CD4-positive, alpha-beta T cell treated with Interleukin-10 for 1 hour (primary cell): ENCODE measurements at places on chromosomes 16 and 17.
A peak's percentile ranks its signal among the peaks of the same experiment; 100 is the strongest.

DNA sequence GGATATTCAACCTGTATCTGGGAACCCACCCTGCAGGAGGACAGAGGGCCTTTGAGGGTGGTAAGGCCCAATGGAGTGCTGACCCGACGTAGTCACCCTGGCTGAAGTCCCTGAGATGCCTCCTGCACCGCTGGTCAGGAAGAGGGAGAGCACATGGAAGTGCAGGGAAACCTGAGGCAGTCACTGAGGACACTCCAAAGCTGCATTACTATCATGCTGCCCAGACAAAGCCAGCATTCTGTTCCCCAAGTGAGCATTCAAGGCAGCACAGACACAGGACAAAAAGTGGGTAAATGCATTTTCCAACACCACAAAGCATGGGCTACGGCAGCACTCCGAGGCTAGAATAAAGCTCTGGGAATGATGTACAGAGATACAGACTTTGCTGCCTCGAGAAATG is 46.8 kb upstream of the BCAR1 start:
- DNase-seq: no peak

- no peak for DNase-seq
These were observed 2.0 kb downstream of the CACNG1 start for GRCh38 chr17:67046398-67046797.

DNA sequence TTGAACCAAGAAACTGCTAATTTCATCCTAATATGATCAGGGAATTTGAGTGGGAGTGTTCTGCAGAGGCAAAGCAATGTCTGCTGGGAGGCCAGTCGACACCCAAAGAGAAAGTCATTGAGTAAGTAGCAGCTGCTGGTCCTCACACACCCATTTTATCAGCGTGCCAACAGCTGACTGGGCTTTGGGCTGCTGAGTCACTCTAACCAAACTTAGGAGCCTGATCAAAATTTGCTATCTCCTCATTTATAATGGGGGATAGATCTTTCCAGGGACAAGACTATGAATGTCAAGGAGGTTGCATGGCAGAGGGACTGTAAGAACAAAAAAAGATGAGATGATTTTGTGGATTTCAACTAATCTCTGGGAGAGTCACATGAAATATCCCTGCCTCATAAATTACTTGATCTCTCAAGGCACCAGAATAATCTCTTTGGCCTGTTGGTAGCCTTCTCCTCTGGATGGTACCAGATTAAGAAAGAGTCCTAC is 32.9 kb downstream of the CPSF4L start:
- peak; percentile 33 for DNase-seq

GRCh38 chr16:4051591-4051990 is 64.7 kb downstream of the ADCY9 start:
- no peak for DNase-seq

- no peak for DNase-seq
These were observed 138.6 kb upstream of the CHMP6 start for GRCh38 chr17:80853076-80853475.

DNA sequence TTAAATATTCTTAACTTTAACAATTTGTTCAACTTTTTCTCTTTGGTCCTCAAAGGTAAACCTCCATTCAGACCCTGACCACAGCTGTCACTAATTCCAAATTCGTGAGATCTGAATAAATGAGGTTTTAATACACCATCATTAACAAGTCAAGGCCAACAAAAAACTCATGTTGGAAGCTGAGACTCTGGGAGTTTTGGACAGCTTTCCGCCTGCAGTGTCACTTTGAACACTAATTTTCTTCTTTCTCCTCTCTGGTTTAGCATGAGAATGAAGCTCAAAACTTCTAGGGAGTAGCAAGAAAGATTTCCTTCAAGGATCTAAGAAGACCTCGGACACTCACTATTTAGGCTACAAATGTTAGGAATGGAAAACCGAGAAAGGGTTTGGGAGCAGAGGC is 32.7 kb upstream of the DNAH9 start:
- no peak for DNase-seq

DNA sequence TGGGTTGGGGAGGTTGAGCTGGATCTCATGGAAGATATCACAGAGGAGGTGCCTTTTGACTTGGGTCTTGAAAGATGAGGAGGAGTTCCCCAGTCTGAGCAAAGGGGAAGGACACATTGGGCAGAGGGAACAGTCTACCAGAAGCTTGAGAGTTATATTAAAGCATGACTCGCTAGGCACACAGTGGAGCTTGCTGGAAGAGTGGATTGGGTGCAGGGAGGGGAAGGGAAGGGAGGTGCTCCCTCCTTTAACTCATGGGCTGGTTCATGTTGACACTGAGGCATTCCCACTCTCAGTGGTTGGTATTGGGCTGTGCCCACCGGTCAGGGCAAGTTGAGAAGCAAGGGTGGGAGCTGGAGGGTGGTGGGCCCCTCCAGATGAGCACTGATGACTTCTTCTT is 5.9 kb downstream of the TMEM98 start:
- no peak for DNase-seq

DNA sequence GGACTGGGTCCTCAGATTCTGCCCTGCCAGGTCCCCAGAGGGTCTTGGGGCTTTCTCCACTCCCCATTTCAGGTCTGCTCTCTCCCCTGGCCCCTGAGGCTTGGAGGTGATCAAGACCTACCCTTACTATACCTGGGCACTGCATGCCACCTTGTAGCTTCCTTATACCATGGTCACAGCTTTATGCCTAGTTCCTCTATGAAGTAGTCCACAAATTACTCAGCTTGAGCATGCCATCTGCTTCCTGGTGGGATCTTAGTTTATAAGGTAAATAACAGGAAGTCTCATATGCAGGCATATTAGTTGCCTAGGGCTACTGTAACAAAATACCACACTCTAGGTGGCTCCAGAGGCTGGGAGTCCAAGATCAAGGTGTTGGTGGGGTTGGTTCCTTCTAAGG is 11.0 kb upstream of the PMFBP1 start:
- DNase-seq: peak; percentile 6

GRCh38 chr17:31692027-31692426 is 167.0 kb downstream of the COPRS start:
- no peak for DNase-seq

- DNase-seq: peak; percentile 92
These were observed at the start of gene ATF7IP2 for GRCh38 chr16:10385725-10386516. Gene ATF7IP2 (plus strand): TSS chr16:10386061. CDS start chr16:10430621, 44,560 bp downstream.

DNA sequence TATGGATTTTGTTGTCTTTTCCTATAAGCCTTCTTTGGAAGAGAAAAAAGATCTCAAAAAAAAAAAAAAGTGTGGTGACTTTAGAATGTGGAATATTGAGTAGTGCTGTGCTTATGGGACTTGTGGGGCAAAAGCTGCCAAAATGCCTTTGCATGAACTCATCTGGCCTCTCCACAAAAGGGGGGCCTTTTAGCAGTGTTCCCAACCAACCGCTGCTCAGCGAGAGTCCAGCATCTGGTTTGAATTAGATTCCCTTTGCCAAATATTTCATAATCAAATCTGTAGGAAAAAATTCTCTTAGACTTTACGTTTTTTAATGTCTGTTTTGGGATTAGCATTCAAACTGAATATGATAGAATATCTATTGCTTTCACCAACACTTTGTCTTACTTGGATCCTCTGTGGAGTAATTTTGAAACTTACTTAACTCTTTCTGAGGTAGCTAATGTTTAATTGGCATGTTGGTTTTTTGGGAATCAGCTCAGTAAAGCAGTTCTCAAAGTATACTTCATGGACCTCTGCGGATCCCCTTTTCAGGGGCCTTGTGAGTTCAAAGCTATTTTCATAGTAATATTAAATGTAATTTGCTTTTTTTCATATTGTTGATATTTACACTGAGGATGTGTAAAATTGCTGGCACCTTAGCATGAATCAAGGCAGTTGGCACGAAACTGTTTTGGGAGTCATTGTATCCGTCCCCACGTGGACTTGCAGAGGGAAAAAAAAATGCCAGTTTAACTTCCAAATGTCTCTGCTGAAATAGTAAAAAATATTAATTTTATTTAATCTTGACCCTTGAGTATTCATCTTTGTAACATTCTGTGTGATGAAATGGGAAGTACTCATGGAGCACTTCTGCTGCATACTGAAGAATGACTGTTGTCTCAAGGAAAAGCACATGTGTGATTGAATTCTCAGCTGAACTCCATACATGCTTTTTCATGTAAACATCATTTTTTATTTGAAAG is 34.7 kb upstream of the VPS4A start:
- DNase-seq: no peak

DNA sequence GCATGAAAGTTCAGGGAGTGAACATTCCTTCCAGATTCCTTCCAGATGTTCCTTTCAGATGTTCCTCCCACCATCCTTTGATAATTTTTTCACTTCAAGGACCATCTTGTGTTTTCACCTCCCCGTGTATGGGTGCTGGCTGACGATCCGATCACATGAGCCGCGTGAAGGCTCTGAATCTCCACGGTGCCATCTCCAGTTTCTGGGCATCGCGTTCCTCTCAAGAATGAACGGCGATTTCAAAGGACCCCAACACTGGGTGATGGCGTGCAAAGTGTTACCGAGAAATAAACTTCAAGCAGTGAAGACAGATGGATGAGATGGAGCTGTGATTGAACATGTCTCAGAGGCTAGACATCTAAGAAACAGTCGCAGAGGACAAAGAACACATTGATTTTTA is 245.3 kb downstream of the GSG1L start:
- no peak for DNase-seq

GRCh38 chr17:42180922-42181850 is at the start of gene KCNH4:
Gene KCNH4 (minus strand): TSS chr17:42181142. CDS start chr17:42180945, 197 bp downstream.
- peak; percentile 94 for DNase-seq

GRCh38 chr17:45950888-45951287 is 48.2 kb upstream of the STH start:
- no peak for DNase-seq

DNA sequence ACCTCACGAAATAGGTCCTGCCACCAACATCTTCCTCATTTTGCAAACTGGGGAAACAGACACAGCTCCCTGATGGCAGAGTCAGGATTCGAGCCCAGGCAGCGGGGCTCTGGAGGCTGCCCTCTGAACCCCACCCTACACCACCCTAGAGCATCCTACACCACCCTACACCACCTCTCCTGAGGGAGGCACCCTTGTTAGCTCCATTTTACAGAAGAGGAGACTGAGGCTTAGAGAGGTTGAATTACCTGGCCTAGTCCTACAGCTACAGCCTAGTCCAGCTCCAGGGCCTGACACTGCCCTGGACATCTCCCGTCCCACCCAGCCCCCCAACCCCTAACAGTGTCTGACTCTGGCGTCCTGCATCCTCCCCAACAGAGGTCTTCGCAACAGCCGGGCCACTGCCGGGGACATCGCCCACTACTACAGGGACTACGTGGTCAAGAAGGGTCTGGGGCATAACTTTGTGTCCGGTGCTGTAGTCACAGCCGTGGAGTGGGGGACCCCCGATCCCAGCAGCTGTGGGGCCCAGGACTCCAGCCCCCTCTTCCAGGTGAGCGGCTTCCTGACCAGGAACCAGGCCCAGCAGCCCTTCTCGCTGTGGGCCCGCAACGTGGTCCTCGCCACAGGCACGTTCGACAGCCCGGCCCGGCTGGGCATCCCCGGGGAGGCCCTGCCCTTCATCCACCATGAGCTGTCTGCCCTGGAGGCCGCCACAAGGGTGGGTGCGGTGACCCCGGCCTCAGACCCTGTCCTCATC is 3.2 kb upstream of the NECAB2 start:
- DNase-seq: no peak

DNA sequence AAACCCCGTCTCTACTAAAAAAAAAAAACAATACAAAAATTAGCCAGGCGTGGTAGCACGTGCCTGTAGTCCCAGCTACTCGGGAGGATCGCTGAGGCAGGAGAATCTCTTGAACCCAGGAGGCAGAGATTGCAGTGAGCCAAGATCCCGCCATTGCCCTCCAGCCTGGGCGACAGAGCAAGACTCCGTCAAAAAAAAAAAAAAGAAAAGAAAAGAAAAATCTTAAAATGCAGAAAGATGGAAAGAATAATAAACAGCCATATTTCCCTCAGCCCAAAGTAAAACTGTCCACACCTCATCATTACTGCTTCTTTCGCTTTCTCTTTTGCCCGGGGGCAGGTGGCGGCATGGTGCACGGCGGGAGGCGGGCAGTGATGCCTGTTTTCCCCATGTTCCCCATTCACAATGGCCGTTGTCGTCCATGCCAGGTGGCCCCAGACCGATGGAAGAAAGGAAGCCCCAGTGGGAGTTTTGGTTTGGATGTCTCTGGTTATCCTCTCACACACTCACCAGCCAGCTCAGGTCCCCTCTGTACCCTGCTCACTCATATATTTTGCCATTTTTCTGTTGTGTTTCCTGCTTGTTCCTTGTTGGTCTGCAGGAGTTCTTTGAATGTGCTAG is 37.0 kb upstream of the PEMT start:
- peak; percentile 55 for DNase-seq

GRCh38 chr17:79809530-79810129 is 12.8 kb upstream of the CBX8 start:
- DNase-seq: no peak

GRCh38 chr16:31113121-31114120 is 4.0 kb upstream of the KAT8 start:
- no peak for DNase-seq

DNA sequence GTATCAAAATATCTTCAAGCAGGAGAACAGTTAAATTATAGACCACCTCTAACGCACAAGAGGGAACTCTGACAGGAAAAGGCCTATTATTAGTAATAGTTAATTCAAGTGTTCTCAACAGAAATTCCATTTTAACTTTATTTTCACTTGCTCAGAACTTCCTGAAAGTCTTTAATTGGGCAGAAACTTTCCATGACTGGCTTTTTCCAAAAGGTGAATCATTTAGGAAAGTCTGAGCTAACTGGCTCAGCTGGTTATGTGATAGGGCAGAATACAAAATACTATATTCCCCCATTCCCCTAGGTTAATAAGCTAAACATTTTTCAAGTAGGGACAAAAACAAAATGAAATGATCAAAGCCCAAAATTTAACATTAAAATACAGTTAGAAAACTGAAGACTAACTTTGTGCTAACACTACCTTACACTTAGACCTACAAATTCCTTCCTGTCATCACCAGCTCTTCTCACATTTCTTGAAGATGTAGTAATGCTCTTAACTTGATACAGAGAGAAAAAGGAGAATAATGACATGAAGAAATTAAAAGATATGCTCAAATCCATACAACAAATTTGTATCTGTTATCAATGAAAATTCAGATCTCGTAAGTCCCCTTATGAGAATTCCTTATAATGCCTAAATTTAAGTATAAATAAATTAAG is 31.0 kb downstream of the CFDP1 start:
- DNase-seq: no peak

DNA sequence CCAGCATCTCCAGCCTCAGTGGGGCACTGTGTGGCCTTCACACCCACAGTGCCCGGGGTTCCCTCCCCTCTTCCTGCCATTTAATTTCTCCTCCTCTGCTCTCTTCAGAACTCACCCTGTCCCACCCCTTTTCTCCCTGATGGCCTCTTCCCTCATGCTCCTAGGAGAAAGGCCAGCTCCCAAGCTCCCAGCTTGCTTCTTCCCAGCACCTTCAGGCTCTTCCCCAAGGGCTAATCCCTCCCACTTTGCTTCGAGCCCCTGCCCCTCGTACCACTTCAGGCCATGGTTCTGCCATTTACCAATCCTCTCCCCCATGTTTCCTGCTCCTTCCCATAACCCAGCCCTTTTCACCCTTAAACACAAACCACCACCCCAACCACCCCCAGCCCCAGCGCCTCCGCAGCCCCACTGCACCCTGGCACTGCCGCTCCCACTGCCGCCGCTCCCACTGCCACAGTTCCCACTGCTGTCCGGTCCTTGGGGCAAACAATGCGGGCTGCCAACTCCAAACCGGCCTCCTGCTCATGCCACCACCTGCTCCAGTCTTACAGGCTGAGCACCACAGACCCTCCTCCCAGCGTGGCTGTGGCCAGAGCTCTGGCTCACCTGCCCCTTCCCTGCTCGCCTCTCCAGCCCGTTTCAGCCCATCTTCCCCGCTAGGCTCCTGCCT is 28.6 kb downstream of the ADAM11 start:
- DNase-seq: no peak

GRCh38 chr17:14205992-14206461 is 30.6 kb downstream of the CDRT15 start:
- DNase-seq: peak; percentile 71
